Neural cell (in vitro differentiated cells): ENCODE measurements at places on chromosomes 5 and 9. TPM values are rescaled to one million over a fixed set of nuclear protein-coding genes. Genes with fewer than 3 reads are reported as not detected.

RACK1 gene
- polyA plus RNA-seq: 2,178 and 2,281 TPM in 2 replicates

GFI1B gene
- not detected in 2 replicates for polyA plus RNA-seq

UBE2QL1 gene
- 12.9 and 13.8 TPM in 2 replicates for polyA plus RNA-seq

SYK gene
- not detected in 2 replicates for polyA plus RNA-seq

IL17B gene
- polyA plus RNA-seq: not detected in 2 replicates

MGAT4B gene
- 70.6 and 83.7 TPM in 2 replicates for polyA plus RNA-seq

CCDC69 gene
- polyA plus RNA-seq: not detected in 2 replicates

CNOT6 gene
- polyA plus RNA-seq: 39.9 and 43.0 TPM in 2 replicates

NOXA1 gene
- polyA plus RNA-seq: 1.7 and 3.4 TPM in 2 replicates

DND1 gene
- 4.2 and 4.4 TPM in 2 replicates for polyA plus RNA-seq

IRX1 gene
- polyA plus RNA-seq: 0.34 TPM in 1 of 2 replicates, not detected in the other

TRAF1 gene
- polyA plus RNA-seq: 0.42 and 0.89 TPM in 2 replicates

NUP214 gene
- 10.5 and 15.0 TPM in 2 replicates for polyA plus RNA-seq

PCDHGC5 gene
- polyA plus RNA-seq: 0.51 and 0.54 TPM in 2 replicates

ADGRV1 gene
- polyA plus RNA-seq: 3.3 and 3.7 TPM in 2 replicates

TNIP1 gene
- polyA plus RNA-seq: 3.1 and 3.3 TPM in 2 replicates

LCN9 gene
- polyA plus RNA-seq: 2.5 and 6.5 TPM in 2 replicates

ZNF483 gene
- 2.9 and 4.2 TPM in 2 replicates for polyA plus RNA-seq

LAMC3 gene
- polyA plus RNA-seq: 0.04 TPM in 1 of 2 replicates, not detected in the other

RAI14 gene
- polyA plus RNA-seq: 6.0 and 7.8 TPM in 2 replicates

LECT2 gene
- polyA plus RNA-seq: not detected in 2 replicates

ANKRD20A1 gene
- 0.46 TPM in 1 of 2 replicates, not detected in the other for polyA plus RNA-seq

GADD45G gene
- 158 and 161 TPM in 2 replicates for polyA plus RNA-seq

IFNA21 gene
- polyA plus RNA-seq: not detected in 2 replicates

KIF4B gene
- not detected in 2 replicates for polyA plus RNA-seq

FCN2 gene
- polyA plus RNA-seq: not detected in 2 replicates

FRMD3 gene
- polyA plus RNA-seq: 11.1 and 13.0 TPM in 2 replicates

SPINK7 gene
- not detected in 2 replicates for polyA plus RNA-seq

WASHC1 gene
- polyA plus RNA-seq: 14.8 and 15.2 TPM in 2 replicates

FOXD4L5 gene
- 0.06 and 0.12 TPM in 2 replicates for polyA plus RNA-seq

FREM1 gene
- polyA plus RNA-seq: 2.3 and 2.6 TPM in 2 replicates

FGD3 gene
- polyA plus RNA-seq: 8.3 and 9.3 TPM in 2 replicates

CRB2 gene
- polyA plus RNA-seq: 0.32 and 0.70 TPM in 2 replicates

GRM6 gene
- polyA plus RNA-seq: not detected in 2 replicates

PCDHA9 gene
- polyA plus RNA-seq: 0.56 and 0.88 TPM in 2 replicates

PRDM9 gene
- not detected in 2 replicates for polyA plus RNA-seq

ZFP62 gene
- polyA plus RNA-seq: 51.1 and 69.1 TPM in 2 replicates

PCDHGC3 gene
- polyA plus RNA-seq: 2.1 and 2.8 TPM in 2 replicates

POLE3 gene
- polyA plus RNA-seq: 99.8 and 119 TPM in 2 replicates

C9orf153 gene
- not detected in 2 replicates for polyA plus RNA-seq

PDLIM4 gene
- polyA plus RNA-seq: not detected in 2 replicates

TTC23L gene
- polyA plus RNA-seq: 5.1 and 8.3 TPM in 2 replicates

PPP1R2B gene
- not detected in 2 replicates for polyA plus RNA-seq

SLIT3 gene
- polyA plus RNA-seq: 0.06 and 1.2 TPM in 2 replicates

CDH9 gene
- 1.7 and 3.4 TPM in 2 replicates for polyA plus RNA-seq

TTC1 gene
- polyA plus RNA-seq: 71.6 and 74.0 TPM in 2 replicates

ANKRD34B gene
- 0.08 and 0.32 TPM in 2 replicates for polyA plus RNA-seq

ELOVL7 gene
- polyA plus RNA-seq: 2.7 and 3.9 TPM in 2 replicates

DIPK1B gene
- polyA plus RNA-seq: 65.1 and 78.7 TPM in 2 replicates

ASPN gene
- 0.35 and 0.80 TPM in 2 replicates for polyA plus RNA-seq

SPINK6 gene
- polyA plus RNA-seq: not detected in 2 replicates
